ENCODE measurements at places on chromosomes 1 and 21.

GRCh38 chr1:24558902-24559791 is 3.3 kb downstream of the NCMAP start:
- DNase-seq = no peak

GRCh38 chr1:155669233-155670162 is 19.1 kb downstream of the YY1AP1 start:
- no peak for DNase-seq

DNA sequence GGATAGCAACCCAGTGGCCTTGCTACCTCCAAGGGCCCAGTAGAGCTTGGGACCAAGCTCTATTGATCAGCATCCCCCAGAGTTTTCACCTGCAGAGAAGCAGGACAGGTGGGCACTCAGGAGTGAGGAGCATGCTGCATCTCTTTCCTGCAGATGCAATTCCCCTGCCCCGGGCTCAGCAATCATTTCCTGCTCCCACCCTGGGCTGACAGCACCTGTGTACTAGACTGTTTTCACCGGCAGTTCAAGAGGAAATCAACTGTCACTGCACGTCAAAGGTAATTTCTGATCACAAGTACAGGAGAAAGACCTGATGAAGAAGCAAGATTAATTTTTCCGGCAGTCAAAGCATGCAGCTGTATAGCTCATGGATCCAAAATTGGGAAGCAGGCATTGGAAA is 8.8 kb upstream of the NT5C1A start:
- DNase-seq = no peak

- DNase-seq = no peak
Observed at GRCh38 chr1:2259668-2260402, 31.7 kb downstream of the SKI start.

DNA sequence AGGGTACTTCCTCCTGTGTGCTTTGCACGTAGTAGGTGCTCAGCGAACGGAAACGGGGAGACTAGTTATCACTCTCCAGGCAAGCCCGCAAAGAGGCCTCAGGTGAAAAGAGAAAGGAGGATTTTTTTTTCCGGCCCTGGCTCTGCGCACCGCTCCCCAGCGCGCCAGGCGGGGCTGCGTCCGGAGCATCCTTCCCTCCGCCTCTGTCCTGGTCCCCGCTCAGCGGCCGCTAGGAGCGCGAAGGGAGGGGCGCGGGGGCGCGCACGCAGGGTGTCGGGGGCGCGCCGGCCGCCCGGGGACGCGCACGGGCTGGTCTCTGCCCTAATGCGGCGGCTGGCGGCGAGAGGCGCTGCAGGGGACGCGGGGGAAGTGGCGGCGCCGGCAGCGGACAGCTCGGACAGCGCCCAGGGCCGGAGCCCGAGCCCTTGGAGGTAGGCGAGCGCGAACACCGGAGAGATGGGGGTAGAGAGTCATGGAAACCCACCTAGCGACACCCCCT is 42.3 kb upstream of the NFASC start:
- DNase-seq = peak; percentile 56

- peak; percentile 7 for DNase-seq
Observed at GRCh38 chr1:220877377-220878095, 1.7 kb upstream of the HLX start.

- no peak for DNase-seq
Observed at GRCh38 chr1:108785264-108785663, 38.8 kb downstream of the STXBP3 start.

DNA sequence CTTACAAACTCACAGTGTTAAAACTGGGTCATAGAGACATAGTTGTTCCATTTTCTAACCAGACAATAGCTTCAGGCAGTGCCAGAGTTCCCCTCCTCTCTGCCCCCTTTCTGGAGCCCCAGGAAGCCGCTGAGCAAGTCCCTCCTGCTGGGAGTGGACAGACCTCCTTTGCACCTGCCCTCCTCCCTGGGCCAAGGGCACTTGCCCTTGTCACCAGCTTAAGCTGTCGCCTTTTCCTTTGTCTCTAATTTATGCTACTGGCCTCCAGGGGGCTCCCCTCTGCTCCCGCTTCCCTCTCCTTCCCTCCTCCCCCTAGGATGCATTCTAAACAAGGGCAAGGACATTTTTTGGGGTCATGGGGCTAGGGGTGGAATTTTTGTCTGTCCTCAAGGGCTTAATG is 182.4 kb downstream of the MIS18A start:
- DNase-seq = peak; percentile 14

DNA sequence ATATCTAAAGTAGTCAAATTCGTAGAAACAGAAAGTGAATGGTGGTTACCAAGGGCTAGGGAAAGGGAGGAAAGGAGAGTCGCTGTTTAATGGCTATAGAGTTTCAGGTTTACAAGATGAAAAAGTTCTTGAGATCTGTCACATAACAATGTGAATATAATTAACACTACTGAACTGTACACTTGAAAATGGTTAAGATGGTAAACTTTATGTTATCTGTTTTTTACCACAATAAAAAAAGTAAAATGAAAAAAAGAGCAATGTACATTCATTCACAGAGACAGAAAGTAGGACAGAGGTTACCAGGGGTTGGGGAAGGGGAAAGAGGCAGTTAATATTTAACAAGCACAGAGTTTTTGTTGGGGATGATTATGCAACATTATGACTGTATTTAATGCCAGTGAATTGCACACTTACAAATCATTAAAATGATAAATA is 53.3 kb upstream of the SEC16B start:
- no peak for DNase-seq
